ENCODE measurements at places on chromosomes 7 and 10.

- no peak for DNase-seq
Observed at GRCh38 chr7:121385800-121386179, 10.3 kb downstream of the FAM3C start.

- no peak for DNase-seq
Observed at GRCh38 chr10:3719024-3719843, 65.8 kb downstream of the KLF6 start.

DNA sequence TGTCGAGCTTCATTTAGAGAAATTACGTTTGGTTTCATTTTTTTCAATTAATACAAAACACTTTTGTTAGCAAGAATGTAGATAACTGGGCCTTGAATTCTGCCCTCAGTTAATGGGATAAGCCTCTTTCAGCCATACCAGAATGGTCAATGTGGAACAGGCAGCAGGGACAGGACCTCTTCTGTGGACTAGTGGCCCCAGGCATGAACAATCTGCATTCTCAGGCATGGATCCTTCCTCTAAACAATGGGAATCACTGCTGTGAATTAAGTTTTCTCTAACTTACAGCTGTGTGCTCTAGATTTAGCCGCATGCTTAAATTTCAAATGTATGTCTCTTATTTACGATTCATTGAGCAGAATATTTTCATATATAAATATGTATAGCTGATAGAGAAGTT lies 237.7 kb upstream of the PRKCQ start:
- no peak for DNase-seq

GRCh38 chr10:73647875-73648651 lies 6.8 kb upstream of the MYOZ1 start:
- DNase-seq: no peak

GRCh38 chr7:21911341-21911875 lies 34.3 kb downstream of the CDCA7L start:
- DNase-seq: no peak

GRCh38 chr10:91590142-91590903 lies 42.5 kb downstream of the PPP1R3C start:
- peak; percentile 20 for DNase-seq

All from substantia nigra (tissue), 51 donors.